ENCODE measurements at places on chromosomes 5 and 9.
A peak's percentile ranks its signal among the peaks of the same experiment; 100 is the strongest.

DNA sequence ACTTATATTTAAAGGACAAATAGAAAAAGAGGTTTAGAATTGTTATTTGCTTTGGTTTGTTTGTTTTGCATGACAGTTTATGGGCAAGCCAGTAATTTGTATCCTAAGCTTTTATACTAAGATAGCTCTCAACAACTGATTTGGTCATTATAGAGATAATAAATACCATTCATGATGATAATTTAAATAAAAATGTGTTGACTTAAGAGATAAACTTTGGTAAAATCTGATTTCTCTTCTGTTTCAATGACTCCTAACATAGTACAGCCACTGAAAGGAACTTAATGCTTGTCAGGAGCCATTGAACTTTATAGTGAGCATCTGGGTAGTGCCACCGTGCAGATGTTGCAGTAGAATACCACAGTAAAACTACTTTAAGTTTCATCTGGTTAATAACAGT lies 160.7 kb upstream of the ACOT12 start:
- DNase-seq, result no peak
- H3K36me3 ChIP-seq, result no peaks in the 10 kb centered on the region
- H3K4me1 ChIP-seq, result peaks cover 10% of the 10 kb centered on the region
- H3K27me3 ChIP-seq, result no peaks in the 10 kb centered on the region
- H3K4me3 ChIP-seq, result no peak overlapping the region

- no peaks in the 10 kb centered on the region for H3K4me1 ChIP-seq
- H3K27me3 ChIP-seq, result peaks cover 16% of the 10 kb centered on the region
- no peak for DNase-seq
- no peak overlapping the region for H3K27ac ChIP-seq
- H3K4me3 ChIP-seq, result no peak overlapping the region
Measured at GRCh38 chr5:171707442-171707792, 78.2 kb upstream of the SMIM23 start.

- H3K4me3 ChIP-seq, result no peak overlapping the region
- H3K36me3 ChIP-seq, result no peaks in the 10 kb centered on the region
- no peak for DNase-seq
- H3K4me1 ChIP-seq, result peaks cover 4% of the 10 kb centered on the region
Measured at GRCh38 chr9:135797507-135798262, 95.7 kb downstream of the KCNT1 start.

GRCh38 chr5:59582746-59583145 lies 310.8 kb downstream of the PDE4D start:
- peak overlapping the region; percentile 4 for H3K27ac ChIP-seq
- no peak for DNase-seq
- peaks cover 31% of the 10 kb centered on the region for H3K4me1 ChIP-seq
- no peak overlapping the region for H3K4me3 ChIP-seq

Measured in natural killer cell treated with Interleukin-12 subunit alpha and Interleukin-12 subunit beta and Interleukin-15 and Interleukin-18, amount 100 ng/mL, for 72 hours (primary cell).